Pons (tissue), 1 donor: ENCODE measurements at places on chromosomes 7 and 10.

- no peak for DNase-seq
Observed at GRCh38 chr10:75353183-75353582, 48.4 kb downstream of the ZNF503 start.

DNA sequence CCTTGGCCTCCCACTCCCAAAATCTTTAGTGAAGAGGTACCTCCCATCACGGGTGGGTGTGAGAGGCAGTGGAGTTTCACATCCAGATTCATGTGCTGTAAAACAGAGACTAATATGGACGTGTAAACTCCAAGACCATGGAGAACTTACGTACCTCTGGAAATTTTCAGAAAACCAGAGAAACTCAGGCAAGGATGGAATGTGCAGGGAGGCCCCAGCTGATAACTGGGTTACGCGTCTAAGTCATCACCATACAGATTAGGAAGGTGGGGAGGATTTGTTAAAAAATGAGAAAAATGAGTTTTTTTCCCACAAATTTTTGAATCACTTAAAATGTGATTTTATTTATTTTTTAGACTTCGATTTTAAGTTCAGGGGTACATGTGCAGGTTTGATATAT, 16.3 kb upstream of the STN1 start:
- DNase-seq = no peak

DNA sequence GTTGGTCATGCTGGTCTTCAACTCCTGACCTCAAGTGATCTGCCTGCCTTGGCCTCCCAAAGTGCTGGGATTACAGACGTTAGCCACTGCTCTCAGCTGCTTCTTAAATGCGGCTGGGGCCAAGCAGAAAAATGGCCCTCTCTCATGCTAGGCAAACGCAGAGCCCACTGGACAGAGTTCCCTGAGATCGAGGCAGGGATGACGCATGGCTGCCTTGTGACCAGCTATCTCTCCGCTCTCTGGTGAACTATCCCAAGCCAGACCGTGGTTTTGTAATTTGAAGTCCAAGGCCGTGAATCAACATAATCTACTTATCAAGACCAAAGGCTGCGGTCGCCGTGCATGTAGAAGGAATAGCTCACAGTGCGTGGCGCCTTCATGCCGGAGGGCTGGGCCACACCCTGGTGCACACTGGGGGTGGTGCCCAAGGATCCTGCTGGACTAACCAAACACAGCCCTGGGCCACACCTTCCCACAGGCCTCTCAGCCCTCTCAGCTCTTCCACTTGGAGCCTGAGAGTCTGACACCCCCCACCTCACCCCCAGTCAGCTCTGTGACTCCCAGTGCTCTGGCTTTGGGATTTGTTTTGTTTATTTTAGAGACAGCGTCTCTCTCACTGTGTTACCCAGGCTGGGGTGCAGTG, 88.1 kb upstream of the CUX1 start:
- DNase-seq = no peak

GRCh38 chr10:102429468-102429867, 2.9 kb downstream of the CUEDC2 start:
- DNase-seq = no peak

DNA sequence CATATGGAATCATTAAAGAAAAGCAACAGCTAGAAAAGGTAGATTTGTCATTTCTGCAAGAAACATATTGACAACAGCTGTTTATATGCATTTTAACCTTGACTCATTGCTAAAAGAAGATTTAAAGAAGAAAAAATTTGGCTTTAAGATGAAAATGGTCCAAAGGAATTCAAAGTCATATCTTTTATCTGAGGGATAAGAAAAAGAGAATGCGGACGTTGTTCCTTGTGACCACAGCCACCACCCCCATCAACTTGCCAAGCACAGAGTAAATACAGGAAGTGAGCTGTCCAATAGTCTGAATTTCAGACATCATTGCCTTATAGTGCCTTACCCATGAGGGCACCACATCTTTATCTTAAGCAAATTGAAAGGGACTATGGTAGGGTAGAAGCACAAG, 7.3 kb upstream of the CRPPA start:
- no peak for DNase-seq

DNA sequence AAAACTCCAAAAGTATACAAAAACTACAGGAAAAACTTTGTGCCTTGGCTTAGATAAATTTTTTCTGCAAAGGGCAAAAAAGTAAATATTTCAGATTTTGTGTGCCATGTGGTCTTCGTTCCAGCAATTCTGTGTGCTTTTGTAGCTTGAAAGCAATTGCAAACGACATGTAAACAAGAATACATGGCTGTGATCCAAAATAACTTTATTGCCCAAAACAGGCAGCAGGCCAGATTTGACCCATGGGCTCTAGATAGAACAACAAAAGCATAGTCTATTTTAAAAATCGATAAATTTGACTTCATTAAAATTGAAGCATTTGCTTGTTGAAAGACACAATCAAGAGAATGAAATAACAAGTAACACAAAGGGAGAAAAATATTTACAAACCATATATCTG, 336.6 kb downstream of the HPSE2 start:
- no peak for DNase-seq

GRCh38 chr10:91517394-91517793, 107.2 kb downstream of the HECTD2 start:
- no peak for DNase-seq

DNA sequence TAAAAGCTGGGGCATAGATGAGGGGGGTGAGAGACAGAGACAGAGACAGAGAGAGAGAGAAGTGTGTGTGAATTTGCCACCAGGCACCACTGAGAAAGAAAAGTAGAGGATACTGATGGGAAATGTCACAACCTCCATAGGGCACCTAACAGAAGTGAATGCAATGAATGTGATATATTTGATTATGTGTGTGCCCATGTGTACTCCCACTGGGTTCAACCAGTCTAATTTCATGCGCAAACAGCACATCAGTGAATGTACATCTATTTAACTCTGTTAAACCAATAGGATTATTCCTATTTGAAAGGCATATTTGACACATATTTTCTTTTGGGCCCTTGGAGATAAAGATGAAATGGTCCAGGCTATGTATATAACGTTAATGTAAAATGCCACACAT, 241.3 kb downstream of the KCNMA1 start:
- no peak for DNase-seq

DNA sequence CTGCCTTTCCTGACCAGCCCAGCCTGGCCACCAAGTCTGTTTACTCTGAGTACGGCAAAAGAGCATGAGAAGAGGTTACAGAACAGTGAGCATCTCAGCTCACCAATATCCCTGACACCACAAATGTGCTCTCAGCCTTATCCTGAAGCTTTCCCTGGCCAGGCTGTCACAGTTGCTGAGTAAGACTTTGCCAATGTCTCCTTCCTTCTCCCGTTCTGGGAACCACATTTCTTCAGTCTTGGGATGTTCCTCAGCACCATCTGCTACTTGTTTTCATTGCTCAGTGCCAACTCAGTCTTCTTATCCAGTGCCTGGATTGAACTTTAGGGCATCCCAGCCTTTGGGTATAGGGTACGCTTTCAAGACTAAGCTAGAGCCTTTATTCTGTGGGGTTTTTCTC, 7.1 kb upstream of the KCNIP2 start:
- DNase-seq = no peak

DNA sequence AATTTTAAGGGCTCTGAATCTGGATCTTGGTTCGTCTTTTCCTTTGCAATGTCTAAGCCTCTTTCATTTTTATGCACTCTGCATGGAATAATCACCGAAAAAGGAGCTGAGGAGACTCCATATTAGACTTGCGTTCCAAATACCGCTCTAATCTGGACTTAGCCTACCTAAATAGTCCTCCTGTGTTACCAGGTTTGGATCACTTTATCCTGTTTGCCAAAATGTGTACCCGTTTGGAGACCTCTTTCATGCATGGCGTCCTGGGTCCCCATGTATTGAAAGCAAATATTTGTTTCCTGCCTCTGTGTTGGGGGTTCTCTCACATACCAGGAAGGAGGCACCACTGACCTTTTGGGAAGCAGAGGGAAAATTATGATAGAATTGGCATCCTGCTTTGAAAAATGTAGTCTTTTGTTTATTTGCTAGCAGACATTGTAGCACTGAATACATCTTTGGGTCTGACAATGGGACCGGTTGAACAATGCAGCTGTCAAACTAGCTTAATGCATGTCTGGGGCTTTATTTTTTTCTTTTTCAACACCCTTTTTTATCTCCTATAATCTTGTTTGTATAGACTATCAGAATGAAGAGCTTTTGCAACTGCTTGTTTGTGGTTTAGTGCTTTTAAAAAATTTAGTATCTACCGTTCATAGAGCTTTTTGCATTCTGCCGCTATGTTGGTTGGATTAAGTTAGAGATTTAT, 11.8 kb upstream of the CELF2 start:
- DNase-seq = peak; percentile 25

GRCh38 chr7:95986178-95986764, 213.9 kb downstream of the DYNC1I1 start:
- no peak for DNase-seq

- DNase-seq = no peak
Observed at GRCh38 chr7:27106181-27106900, 3.9 kb upstream of the HOXA2 start.

DNA sequence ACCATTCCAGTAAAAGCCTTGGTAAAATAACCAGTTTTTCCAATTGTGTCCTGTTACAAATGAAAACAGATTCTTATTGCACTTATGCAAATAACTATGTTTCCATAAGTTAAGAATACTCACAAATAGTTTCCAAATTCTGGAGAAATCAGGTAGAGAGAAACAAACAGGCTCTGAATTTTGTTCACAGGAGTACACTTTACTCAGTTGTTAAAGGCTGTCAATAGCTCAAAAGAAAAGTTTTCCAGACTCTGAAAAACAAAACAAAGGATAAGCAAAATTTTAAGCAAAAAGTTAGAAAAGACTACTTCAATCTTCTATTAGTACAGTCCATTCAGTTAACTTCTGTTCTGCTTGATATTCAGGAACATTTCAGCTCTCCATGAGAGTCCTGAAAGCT, 32.8 kb upstream of the ZNF365 start:
- DNase-seq = no peak
